ENCODE measurements at places on chromosomes 1 and 21.

GRCh38 chr1:242828199-242828598 is 303.7 kb upstream of the PLD5 start:
- no peak for DNase-seq

DNA sequence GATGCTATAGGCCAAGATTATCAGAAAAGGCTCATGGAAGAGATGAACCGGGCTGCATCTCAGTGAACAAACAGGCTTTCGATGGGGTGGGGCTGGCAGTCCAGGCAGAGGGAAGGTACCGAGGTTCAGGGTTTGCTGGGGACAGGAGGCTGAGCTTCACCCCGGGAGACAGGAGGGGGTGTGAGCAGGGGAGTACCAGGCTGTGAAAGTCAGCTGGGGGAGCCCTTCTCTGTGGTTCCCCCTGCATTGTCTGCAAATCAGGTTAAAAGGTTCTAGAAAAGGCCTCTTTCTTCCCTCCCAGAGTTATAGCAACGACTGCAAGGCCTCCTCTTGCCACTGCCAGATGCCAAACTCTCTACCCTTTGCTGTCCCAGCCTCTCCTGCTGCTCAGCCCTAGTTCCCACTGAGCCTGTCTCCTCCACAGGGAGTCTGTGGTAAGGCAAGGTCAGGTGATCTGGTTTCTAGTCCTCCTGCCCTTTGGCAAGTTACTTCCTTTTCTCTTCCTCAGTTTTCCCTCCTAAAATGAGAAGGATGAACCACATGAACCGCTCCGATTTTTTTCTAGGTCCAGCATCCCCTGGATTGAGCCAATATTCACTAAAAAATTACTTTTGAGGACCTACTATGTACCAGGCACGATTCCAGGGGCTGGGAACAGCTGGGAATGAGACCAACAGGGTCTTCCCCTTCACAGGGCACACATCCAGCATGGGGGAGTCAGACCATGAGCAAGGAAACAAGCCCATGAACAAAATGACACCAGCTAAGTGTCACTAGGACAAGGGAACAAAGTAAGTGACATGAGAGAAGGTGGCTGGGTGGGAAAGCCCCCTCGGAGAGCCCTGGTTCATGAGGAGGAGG is 7.2 kb downstream of the LAD1 start:
- DNase-seq = no peak

GRCh38 chr1:5977494-5978444 is 14.5 kb downstream of the NPHP4 start:
- no peak for DNase-seq

DNA sequence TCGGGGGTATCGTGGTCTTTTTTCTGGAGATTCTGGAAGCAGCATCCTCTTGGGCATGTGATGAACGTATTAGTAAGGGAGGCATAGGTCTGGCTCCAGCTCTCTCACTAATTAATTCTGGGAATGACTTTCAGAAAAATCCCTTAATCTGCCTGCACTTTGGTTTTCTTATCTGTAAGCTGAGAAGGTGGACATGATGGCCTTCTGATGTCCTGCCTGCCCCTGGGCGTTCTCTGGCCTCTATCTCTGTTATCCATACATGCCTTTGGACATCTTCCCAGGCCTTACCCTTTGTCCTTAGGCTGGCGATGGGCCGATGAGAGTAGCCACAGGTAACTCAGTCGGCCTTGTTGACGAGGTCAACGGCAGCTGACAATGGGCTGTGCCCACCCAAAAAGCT is 8.8 kb downstream of the NTRK1 start:
- DNase-seq = no peak

GRCh38 chr1:35876988-35877387 is 6.0 kb upstream of the AGO1 start:
- peak; percentile 57 for DNase-seq

DNA sequence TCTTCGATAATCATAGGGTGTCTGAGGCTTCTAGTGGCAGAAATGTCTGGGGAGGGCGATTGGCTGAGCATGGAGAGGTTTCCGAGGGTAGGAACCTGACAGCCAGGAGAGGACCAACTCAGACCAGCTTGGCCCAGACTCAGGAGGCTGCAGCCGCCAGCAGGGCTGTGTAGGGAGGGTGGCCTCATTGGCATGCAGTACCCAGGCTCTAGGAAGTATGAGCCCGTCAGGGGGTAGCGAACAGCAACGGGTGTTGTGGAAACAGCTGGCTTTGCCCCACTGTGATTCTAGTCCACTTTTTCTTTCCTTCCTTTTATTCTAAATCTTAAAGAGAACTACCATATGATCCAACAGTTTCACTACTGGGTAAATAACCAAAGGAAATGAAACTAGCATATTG is 103.3 kb downstream of the DIRAS3 start:
- no peak for DNase-seq

GRCh38 chr1:225903623-225904022 is 14.7 kb upstream of the LEFTY1 start:
- DNase-seq = no peak

GRCh38 chr1:180815188-180815587 is 97.5 kb upstream of the KIAA1614 start:
- DNase-seq = no peak

DNA sequence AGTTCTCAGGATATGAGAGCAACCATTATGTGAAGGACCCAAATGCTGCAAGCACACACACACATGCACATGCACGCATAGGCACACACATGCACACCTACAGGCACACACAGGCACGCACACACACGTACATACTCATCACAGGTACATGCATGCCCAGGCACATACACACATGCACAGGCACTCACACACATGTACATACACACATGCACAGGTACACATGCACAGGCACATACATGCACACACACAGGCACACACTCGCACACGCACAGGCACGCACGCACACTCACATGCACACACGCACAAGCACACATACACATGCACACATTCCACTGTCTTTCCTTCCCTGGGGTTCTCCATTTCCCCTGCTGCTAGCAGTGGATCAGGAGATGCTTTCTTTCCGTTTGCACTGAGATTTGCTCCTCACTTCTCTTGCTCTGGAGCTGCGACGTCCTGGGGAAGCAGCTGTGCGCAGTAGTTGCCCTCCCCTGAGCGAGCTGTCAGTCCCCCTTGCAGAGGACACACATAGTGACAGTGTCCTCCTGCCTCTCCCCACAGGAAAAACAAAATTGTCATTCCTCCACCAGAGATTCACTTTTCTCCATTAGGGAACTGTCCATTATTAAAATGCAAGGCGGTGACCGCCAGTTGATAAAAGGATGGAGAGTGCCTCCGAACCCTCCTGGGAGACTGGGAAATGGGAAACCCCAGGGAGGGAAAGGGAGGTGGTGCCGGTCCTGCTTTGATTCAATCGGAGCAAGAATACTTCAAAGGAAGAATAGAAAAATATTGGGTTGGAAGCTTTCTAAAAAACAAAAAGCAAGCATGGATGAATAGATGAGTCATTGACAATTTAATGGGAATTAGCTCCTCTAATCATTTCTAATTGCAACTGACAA is 69.5 kb downstream of the WDR4 start:
- no peak for DNase-seq

GRCh38 chr1:230919207-230919606 is 50.9 kb upstream of the C1orf198 start:
- no peak for DNase-seq

GRCh38 chr1:29672416-29673227 is 436.3 kb downstream of the PTPRU start:
- DNase-seq = no peak

- no peak for DNase-seq
Observed at GRCh38 chr1:227794817-227795192, 20.7 kb upstream of the PRSS38 start.

DNA sequence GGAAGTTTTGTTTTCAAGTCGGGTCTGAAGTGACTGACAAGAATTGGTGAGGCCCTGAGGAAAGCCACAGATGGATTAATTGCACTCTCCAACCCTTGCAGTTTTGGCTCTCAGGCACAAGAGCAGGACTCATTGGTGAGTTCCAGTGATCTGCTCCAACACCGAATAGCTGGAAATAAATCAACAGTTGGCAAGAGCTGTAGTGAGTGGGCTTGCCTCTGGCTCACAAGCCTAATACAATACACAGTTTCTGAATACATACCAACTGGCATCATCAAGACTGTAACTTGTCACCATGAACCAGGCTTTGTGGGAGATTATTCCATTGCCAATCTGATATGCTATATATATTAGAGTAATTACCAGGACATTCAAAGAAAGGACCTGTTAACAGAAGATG is 131.6 kb downstream of the GRIK1 start:
- DNase-seq = no peak

DNA sequence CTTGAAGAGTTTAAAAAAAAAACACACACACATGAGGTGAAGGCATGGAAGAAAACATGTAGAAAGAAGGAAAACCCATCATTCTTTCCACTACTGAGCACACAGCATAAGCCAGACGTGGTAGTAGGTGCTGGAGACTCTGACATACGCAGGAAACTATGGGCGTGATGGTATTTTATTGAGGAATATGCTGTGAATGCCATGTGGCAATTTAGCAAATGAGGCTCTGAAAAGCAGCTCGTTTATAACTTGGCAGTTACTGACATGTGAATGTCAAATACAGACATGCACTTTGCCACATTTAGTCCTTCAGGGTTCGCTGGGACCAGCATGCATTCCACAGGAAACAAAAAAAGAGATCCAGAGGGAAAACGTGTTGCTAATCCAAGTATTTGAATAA is 74.3 kb upstream of the IFNAR2 start:
- no peak for DNase-seq

- peak; percentile 11 for DNase-seq
Observed at GRCh38 chr1:243705585-243705984, 144.5 kb downstream of the AKT3 start.

GRCh38 chr1:25031966-25032667 is 102.0 kb upstream of the RUNX3 start:
- DNase-seq = no peak

DNA sequence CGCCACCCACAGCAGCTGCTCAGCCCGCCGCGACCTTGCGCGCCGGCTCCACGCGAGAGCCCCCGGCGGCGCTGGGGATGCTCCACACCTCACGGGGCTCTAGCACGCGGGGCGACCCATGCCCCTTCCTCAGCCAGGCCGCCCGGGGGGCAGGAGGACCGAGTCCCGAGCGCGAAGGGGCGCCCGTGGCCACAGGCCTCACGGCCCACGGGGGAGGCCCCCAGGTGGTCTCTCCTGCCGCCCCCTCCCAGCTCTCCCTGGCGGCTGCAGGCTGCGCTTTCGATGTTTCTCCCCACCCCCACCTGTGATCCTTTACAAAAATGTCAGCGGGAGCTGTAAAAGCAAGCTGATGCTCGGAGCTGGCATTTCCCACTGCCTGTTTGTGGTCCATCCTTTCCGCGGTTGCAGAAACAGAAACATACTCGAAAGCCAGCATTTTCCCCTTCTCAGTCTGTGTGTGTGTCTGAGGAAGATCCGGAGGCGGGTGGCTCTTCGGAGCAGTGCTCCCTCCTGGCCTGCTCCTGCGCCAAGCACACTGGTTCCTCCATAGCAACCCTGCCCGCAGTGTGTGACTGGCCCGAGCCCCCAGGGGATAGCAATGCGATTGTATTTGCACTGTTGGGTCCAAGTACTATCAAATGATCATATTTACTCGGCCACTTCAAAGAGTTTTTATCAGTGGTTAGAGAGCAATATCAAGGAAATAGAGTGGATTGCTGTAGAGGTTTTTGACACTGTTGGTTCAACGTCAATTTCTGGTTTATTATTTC is 2.1 kb downstream of the KIF26B start:
- DNase-seq = peak; percentile 16

Measured in T47D (cell line).